Stimulated activated CD4-positive, alpha-beta T cell treated with anti-CD3 and anti-CD28 coated beads, Interleukin-2, amount 100 ng/mL, for 4 hours (primary cell): ENCODE measurements at places on chromosomes 4 and X.

GRCh38 chrX:106481341-106481740, 130.4 kb upstream of the RADX start:
- DNase-seq, result peak; percentile 13

- no peak for DNase-seq
Observed at GRCh38 chr4:147846318-147847155, 114.6 kb downstream of the ARHGAP10 start.

DNA sequence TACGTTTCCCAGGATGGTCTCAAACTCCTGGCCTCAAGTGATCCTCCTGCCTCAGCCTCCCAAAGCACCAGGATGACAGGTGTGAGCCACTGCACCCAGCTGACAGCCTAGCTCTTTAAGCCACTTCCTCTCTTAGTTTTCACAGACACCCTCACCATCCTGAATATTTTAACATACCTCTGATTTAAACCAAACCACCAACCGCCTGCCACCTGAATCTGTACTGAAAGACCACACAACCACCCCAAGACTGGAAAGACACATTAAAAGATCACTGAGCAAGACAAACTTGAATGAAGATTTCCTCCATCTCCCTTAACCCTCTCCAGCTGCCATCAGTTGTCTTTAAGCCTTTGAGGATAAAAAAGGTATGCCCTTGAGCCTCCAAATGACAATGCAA, 110.6 kb downstream of the SH3KBP1 start:
- DNase-seq, result no peak

DNA sequence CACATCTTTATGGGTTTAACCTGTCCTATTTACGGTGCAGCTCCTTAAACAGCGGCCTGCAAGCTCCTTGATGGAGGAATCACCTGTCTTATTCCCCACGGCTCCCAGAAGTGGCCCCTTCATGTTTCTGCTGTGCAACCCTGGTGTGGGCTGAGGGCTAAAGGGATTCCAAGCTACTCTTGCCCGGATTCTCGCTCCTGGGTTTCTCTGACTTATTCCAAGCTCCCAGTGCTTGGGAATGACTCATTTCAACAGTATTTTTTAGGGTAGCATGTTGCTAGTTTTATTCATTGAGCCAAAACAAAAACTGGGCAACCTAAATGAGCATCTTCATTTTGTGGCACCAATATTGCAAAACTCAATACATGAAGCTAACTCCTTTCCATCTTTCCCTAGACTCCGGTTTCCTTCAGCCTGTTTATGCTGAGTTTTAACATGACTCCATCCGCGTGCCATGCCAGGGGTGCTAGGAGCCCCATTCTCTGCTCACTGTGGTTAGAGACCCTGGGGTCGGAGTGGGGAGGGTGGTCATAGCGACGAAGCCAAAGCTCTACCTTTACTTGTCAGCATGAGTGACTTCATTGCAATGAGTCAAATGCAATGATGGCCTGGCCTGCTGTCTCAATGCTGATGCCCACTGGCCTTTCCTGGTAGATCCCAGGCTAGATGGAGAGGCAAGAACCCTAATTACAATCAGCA, 349.7 kb downstream of the NR3C2 start:
- no peak for DNase-seq

GRCh38 chrX:30215357-30215843, at the start of gene MAGEB2:
Gene MAGEB2 (plus strand): TSS chrX:30215563. CDS start chrX:30218581, 3,018 bp downstream.
- DNase-seq, result no peak

GRCh38 chr4:35347276-35347675, 897.0 kb downstream of the ARAP2 start:
- DNase-seq, result no peak

DNA sequence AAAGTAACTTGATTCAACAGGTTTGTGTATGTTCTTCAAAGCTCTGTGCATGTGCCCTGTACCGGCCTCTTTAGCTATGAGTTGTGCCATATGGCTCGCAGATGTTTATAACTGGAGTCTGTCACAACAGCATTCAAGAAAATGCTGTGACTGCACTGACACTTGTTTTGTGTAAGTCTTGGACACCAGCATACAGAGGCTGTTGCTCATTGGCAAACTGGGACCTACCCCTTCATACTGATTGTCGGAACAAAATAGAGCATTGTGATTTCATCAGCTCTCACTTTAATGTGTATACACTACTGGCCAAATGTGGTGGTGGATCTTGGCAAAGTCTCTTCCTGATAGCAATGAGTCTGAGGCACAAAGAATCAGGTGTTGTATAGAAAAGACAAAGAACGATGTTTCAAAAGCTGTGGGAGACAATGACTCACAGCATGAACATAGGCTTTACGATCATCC, 133.9 kb downstream of the EGF start:
- no peak for DNase-seq

DNA sequence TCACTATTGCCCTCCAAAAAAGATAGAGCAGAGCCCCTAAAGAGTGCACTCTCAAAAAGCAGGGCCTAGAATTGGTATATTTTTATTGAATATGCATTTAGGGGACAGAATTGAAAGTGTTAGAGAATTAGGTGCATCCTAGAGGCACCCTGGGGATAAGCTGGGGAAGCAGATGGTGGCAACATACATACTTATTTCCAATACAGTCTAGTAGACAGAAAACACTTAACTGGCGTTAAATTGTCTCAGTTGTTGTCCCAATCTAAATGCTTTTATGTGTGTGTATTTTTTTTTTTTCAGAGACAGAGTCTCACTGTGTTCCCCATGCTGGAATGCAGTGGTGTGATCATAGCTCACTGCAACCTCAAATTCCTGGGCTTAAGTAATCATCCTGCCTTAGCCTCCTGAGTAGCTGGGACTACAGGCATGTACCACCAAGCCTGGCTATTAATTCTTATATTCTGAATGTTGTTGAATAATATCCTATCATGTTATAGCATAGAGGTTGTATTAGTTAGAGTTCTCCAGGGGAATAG, 481.8 kb downstream of the GRXCR1 start:
- no peak for DNase-seq

DNA sequence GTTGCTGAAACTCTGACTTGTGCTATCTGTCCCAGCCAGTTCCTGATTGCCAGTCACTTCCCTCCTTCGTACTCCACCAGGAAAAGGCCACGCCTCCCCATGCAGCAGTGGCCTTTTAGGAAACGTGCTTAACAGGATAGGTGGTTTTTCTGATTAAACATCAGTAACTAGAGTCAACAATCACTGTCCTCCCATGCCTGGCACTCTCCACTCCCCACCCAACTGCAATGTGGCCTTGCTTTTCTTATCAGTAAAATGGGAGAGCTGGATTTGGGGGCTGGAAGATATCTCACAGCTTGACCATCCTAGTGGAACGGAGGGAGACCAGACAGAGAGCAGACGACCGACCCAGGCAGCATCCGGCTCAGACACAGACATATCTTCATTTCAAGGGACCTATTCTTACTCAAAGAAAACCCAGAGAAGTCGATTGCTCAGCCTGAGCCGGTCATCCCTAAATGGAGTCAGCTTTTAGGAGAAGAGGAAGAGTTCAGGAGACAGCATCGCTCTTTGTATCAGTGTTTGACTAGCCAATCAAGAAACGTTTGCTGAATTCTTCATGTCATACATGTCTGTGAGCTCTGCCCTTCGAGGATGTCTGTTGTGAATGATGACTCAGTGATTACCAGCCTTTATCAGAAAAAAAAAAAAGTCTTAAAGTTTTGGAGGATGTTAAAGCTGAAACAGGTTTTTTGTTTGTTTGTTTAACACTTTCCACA, 12.7 kb upstream of the UBA6 start:
- DNase-seq, result no peak

DNA sequence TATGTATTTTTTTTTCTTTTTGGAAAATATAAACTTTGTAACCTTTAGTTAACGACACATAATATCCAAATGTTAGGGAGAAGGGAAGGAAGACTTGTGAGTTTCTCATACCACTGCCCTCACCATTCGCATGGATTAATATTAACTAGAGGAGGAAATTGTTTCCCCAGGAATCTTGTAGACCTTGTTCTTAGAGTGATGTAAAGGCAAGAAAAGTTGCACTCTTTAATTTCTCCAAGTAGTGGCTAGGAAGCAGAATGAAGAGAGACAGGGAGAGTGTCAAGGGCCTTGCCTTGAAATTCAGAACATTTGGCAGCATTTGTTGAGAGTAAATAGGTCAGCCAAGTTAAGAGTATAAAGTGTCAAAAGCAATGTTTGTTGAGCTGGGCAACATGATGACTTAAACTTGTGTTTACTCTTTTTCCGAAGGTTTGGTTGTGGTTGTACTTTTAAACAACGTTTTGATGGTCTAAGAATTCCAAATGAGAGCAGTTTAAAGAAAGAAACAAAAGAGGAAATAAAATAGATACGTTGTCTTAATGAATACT, 105.7 kb downstream of the TENM3 start:
- DNase-seq, result no peak

DNA sequence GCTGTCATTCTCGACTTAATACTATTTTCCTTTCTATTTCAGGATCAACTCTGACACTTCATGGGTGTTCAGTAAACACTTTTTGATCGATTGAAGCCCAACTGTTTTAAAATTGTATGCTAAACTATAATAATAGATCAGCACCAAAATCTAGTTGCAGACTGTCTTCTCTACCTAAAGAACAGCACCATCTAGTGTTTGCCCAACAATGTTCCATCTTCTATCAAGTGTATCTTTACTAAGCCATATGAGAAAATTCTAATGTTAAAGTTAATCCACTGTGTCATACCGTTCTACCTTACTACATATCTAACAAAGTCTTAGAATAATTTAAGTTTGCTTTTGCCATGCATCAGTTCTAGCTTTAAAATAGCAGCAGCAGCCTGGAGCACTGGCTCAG, 113.0 kb upstream of the PRDX4 start:
- no peak for DNase-seq

- no peak for DNase-seq
Observed at GRCh38 chrX:101359966-101360365, 11.4 kb upstream of the TIMM8A start.

DNA sequence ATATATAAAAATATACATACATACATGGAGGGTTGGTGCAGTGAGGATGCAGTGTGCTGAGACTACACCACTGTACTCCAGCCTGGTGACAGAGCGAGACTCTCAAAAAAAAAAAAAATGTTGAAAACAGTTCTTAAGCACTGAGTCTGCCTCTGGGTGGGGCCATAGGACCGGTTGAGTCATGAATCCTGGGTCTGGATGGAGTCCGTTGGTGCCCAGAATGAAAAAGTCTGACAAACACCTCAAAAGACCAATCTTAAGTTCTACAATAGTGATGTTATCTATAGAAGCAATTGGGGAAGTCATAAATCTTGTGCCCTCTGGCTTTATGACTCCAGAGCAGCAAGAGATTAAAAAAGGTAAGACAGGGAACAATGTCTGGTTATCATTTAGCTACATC, 70.4 kb downstream of the FGFBP1 start:
- DNase-seq, result no peak

DNA sequence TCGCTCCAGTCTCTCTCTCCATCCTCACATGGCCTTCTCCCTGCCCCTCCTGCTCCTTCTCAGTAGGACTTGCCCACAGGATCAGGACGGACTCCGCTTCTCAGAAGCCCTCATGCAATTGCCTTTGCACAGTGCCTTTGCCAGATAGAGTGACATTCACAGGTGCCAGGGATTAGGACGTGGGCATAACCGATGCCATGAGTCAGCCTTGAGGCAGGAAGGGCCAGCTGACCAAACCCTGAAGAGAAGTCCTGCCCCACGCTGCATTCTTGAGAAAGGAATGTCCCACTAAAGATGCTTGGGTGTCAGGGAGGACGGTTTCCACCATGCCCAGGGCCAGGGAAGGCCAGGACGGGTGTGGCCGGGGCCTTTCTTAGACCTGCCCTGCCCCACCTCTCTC, 6.6 kb upstream of the GRPEL1 start:
- DNase-seq, result no peak

GRCh38 chr4:21380861-21381260, 567.7 kb downstream of the KCNIP4 start:
- DNase-seq, result no peak

- DNase-seq, result no peak
Observed at GRCh38 chr4:86487738-86488348, 106.3 kb upstream of the PTPN13 start.

- no peak for DNase-seq
Observed at GRCh38 chr4:185742766-185743165, 69.2 kb downstream of the SORBS2 start.

- DNase-seq, result no peak
Observed at GRCh38 chr4:94852616-94853015, 94.9 kb downstream of the BMPR1B start.

DNA sequence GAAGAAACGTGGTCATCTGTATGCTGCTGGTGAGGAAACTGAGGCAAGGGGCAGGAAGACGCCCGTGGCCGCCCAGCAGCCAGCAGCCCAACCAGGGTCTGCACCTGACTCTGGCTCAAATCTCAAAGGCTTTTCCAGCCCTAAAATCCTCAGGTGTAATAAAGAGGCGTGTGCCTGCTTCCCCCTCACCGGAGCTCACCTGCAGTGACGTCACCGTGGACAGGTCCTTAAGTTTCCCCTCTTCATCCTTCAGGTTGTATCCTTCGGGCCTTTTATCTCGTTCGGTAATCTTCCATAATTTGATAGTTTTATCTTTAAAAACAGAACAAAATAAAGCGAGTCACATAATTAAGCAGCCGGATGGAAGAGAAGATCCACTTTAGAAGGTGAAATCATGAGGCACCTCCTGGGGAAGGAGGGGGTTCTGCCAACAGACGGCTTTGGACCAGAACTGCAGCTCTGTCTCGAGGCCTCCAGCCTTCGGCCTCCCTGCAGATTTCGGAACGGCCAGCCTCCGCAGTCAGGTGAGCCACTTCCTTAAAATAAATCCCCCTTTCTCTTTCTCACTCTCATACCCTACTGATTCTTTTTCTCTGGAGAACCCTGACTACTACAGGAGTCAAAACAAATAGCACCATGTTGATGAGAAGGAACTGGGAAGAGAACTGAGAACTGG, 96.7 kb downstream of the PPP2R2C start:
- no peak for DNase-seq

DNA sequence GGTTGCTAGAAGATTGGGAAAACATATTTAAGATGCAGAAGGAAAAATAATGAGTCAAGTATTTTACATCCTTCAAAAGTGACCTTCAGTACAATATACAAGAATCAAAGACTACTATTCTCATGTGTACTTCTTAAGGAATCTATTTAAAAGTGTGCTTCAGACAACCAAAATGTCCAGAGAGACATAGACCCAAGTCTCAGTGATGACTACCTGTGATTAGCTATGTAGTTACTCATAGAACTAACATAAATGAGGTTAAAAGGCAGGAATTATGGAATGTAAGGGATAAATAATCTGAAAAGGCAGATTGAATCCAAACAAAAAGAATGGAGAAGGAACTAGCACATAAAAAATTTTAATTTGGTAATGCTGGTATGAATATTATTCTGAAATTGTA, 634.7 kb upstream of the FAM241A start:
- DNase-seq, result no peak

DNA sequence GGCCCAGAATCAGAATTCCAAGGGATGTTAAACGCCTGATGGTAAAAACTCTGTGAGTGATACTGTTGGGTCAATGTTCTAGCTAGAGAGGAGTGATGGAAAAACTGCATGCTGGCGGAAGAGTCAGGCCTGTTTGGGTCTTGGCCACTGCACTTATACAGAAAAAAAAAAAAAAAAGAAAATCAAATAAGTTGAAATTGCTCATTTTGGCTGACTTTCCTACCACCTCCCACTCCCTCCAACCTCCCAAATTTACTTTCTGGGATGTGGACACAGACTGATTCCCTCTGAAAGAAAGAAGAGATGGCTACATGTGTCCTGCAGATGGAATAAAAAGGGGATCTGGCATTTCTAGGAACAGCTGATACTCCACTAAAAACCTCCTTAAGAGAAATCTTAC, 234.1 kb upstream of the GIMD1 start:
- DNase-seq, result no peak

- DNase-seq, result no peak
Observed at GRCh38 chrX:94455782-94456181, 781.8 kb downstream of the FAM133A start.

GRCh38 chr4:176979416-176979815, 186.7 kb upstream of the VEGFC start:
- no peak for DNase-seq
